ENCODE measurements at places on chromosomes 5 and 9.

DNA sequence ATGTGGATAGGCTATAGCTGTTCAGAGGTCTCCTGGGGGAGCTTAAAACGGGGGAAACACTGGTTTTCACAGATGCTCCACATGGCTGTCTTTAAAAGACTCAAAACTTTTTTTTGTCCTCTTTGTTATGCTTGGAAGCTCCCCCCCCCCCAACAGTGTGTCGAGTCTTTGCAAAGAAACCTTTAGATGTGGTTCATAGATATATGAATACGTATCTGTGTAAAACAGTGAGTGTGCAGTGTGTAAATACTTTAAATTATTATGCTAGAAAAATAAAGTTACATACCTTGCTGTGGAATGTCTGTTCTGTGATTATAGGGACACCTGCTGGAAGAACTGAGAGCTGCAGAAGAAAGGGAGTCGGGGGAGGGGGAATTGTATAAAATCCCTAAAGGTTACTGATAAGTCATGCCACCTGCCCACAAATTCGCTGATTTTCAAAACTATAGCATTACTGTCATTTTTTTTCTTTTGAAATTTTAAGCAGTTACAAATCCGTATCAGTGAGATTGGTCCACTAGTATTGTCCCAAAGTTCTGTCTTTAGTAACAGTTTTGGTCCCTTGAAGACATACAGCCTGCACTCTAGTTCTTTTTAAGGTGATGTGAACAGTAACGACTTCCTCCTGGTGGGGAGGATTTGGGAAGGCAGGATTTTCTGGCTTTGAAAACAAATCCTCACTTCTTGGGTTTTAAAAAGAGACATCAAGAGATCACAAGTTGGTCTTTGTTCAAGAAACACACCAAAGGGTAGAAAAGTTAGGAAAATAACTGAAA is 22.9 kb downstream of the RGMB start:
- DNase-seq = no peak

GRCh38 chr5:167107684-167108083 is 1183.8 kb upstream of the WWC1 start:
- DNase-seq = no peak

DNA sequence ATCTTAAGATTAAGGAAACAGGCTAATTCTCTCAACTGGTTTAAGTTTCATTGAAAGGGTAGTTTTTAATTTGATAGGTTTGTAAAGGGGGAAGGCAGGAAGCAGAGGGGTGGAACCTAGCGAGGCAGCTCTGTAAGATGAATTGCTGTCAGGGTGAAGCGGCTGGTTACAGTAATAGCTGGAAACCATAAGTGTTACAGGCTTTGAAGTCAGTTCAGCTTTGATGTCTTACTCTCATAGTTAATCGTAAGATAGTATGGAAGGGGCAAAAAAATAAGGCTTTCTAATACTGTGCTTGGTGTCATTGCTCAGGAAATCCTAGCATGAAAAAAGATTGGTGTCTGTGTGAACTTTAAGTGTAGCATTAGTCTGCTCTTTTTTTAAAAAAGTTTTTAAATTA is 20.3 kb downstream of the POU5F2 start:
- no peak for DNase-seq

DNA sequence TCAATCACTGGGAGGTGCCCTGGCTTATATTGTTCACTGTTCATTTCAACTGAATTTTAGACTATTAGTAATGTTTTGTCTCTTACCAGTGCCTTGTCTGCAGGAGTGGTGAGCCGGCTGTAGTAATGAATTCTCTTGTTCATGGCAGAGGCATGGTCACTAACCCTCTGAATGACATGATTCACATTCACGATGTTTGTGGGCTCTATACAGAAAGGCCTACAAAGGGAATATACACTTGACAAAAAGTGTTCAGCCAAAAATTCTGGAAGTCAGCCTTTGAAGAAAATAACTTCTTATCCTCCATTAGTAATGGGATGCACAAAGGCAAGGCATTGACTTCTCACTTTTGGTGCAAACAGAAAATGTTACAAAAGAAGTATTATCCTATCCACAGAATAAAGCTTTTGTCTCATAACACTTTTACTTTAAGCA is 39.6 kb downstream of the SLC38A9 start:
- no peak for DNase-seq

- no peak for DNase-seq
Measured at GRCh38 chr5:134107779-134108178, 6.7 kb upstream of the TCF7 start.
